ENCODE measurements at places on chromosomes 1 and 21.

GRCh38 chr21:20789729-20790500, 208.3 kb upstream of the NCAM2 start:
- DNase-seq = no peak

GRCh38 chr1:113123737-113124136, 50.7 kb downstream of the LRIG2 start:
- DNase-seq = no peak

GRCh38 chr1:104387716-104388508, 638.2 kb downstream of the AMY1C start:
- no peak for DNase-seq

DNA sequence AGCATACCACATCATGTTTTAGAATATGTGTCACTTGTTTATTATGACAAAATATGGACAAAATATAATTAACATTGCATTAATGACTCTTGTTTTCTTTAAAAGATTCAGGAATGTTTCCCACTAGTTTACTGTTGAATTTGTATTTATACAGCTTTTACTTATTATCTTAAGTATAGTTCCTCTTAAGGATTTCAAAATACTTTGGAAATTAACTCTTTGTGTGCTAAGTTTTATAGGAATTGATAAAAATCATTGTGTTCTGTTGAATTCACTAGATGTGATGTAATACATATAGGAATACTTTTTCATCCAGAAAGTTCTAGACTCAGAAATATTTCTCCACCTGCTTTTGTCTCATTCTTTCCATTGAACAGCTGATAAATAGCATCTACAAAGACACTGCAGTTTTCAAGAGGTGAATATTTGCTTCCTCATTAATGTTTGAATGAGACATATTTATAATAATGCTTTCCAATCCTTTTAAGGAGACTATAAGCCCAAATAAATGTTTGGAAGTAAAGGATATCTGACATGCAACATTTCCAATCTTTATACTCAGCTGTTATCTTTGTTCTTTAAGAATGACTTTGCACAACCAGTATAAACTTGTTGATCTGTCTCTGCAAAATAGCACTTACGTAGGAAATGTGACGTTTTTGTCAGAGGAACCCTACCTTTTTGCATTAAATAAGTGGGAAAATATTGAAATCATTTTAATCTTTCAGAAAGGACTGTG, 38.4 kb upstream of the SAMSN1 start:
- DNase-seq = no peak

DNA sequence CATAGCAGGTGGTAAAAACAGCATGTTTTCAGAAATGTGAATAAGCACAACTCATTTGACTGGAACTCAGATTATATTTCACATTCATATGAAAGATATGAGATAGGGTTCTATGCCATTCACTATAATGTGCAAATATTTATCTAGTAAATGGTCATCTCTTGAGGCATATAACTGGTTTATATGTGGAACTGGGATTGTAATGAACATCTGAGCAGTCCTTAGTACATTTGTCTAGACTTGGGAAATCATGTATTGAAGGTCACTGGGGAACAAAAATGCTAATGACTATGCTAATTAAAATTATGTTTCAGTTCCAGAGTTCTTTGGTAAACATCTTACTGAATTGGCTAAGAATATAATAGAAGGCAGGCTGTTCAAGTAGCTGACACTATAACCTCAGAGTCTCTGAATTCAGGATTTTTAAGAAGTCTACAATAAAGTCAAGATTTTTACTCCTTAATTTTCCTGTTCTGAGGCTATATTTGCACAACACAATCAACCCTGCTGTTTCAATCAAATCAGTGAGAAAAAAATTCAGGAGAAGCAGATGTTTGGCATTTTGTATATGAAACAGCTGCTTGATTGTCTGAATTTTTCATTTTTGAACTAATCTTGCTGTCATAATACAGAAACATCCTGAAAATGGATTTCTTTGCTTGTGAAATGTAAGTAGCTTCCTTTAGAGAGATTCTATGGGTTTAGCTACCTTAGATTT, 244.8 kb upstream of the RGS18 start:
- no peak for DNase-seq

Measured in activated CD4-positive, alpha-beta T cell treated with anti-CD3 and anti-CD28 coated beads for 24 hours (primary cell).